T-helper 17 cell (primary cell): ENCODE measurements at places on chromosomes 11 and 22. TPM values are rescaled to one million over a fixed set of nuclear protein-coding genes. Genes with fewer than 3 reads are reported as not detected.

DNA sequence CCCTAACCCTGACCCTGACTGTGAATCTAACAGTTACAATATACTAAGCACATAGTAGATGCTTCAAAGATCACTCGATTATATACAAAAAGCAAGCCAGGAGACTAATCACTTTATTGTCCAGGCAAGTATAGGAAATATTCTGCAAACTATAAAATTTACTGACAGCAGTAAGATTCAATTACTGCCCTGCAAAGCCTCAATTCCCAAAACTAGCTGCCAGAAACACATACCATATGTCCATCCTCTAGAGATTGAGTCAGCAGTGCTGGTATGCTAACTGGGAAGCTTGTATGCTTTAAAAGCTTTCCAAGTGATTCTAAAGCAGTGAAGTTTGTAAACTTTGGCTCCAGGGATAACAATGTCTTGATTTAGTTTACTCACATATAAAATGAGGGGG is 26.1 kb downstream of the CSTF3 start:
- peaks cover under 1% of the 10 kb centered on the region for H3K4me1 ChIP-seq
- H3K36me3 ChIP-seq: peaks cover 1% of the 10 kb centered on the region
- H3K27ac ChIP-seq: no peak overlapping the region

- H3K27ac ChIP-seq: no peak overlapping the region
- H3K4me1 ChIP-seq: no peaks in the 10 kb centered on the region
- H3K36me3 ChIP-seq: no peaks in the 10 kb centered on the region
- no peak overlapping the region for H3K4me3 ChIP-seq
Observed at GRCh38 chr11:36105743-36106581, 162.1 kb downstream of the LDLRAD3 start.

GRCh38 chr11:9230296-9230695 is 34.9 kb downstream of the DENND5A start:
- no peak for DNase-seq
- peak overlapping the region; percentile 14 for H3K27ac ChIP-seq
- H3K4me1 ChIP-seq: peaks cover 30% of the 10 kb centered on the region
- no peaks in the 10 kb centered on the region for H3K27me3 ChIP-seq
- no peaks in the 10 kb centered on the region for H3K36me3 ChIP-seq
- H3K4me3 ChIP-seq: no peak overlapping the region

GRCh38 chr11:131932584-131933325 is 562.3 kb downstream of the NTM start:
- no peaks in the 10 kb centered on the region for H3K4me1 ChIP-seq
- H3K27me3 ChIP-seq: no peaks in the 10 kb centered on the region
- no peaks in the 10 kb centered on the region for H3K36me3 ChIP-seq
- no peak for DNase-seq

DNA sequence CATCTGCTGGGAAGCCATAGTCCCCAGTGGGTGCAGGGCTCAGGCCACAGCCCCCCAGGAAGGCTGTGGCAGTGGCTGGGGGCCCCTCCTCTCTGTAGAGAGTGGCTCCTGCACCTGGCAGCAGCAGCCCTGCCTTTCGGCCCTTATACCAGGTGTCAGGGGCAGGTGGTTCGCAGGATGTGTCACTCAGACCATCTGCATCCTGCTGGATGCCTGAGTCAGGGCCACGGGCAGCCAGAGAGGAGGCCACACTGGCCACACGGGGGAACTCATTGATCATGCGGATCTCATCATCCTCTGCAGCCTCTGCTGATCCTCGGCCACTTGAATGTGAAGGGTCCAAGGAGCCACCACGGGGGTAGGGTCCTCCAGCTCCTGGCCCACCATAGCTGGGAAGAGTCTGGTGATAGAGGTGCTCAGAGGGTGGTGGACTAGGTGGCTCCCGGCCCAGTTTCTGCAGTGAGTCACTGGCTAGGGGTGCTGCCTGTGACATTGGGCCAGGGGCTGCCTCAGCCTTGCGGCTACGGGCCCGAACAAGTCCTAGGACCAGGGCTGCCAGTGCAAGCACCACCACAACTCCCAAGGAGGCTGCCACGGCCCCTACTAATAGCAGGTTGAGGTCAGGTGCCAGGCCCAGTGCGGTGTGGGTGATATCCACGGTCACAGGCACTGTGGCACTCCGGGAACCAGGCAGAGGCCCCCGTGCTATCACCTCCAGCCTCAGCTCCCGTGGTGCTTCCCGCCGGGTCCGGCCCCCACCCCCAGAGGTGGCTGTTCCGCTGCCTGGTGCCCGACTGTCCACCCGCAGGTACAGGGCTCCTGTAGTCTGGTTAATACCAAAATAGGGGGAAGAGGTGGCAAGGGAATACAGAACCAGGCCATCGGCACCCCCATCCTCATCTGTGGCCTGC is 3.3 kb upstream of the TPP1 start:
- H3K4me1 ChIP-seq: peaks cover 5% of the 10 kb centered on the region
- DNase-seq: no peak
- no peak overlapping the region for H3K4me3 ChIP-seq
- peaks cover under 1% of the 10 kb centered on the region for H3K36me3 ChIP-seq

- no peak overlapping the region for H3K4me3 ChIP-seq
- no peak for DNase-seq
- peaks cover 35% of the 10 kb centered on the region for H3K27me3 ChIP-seq
- no peak overlapping the region for H3K27ac ChIP-seq
Observed at GRCh38 chr11:46183819-46184218, 62.6 kb upstream of the PHF21A start.

DNA sequence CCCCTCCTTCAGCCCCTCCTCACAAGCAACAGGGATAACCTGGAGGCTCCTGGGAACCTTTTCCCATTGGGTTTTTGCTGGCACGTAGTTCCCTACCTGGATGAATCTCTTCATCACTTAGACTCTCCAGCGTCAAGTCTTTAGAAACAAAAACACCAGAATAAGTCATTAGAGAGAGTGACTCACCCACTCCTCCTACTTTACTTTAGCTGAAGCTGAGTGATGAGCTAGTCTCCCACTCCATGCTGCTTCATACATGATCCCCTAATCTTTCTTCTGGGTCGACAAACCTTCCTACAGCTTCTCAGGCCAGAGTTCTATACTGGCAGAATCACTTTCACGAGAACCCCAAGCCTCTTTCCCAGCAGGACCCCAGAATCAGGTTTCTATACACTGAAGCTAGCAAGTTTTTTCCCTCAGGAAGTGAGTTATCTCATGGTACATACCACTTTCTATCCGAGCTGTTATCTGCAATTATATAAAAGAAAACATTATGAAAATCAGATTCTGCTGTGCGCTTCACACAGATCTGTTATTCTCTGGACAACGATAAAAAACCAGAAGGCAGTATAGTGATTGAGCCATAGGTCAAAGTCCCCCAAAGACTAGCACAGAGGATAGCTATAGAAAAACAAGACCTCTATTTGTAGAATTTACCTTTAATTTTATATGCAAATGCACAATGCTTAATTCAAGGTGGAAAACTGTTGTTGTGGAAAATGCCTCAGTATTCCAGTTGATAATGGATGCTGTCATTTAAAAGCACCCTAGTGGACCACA is 18.7 kb downstream of the DRICH1 start:
- DNase-seq: no peak
- H3K36me3 ChIP-seq: peaks cover 12% of the 10 kb centered on the region
- H3K4me3 ChIP-seq: no peak overlapping the region
- peaks cover 3% of the 10 kb centered on the region for H3K4me1 ChIP-seq
- no peaks in the 10 kb centered on the region for H3K27me3 ChIP-seq
- no peak overlapping the region for H3K27ac ChIP-seq

GRCh38 chr11:94776351-94777321 is 8.5 kb downstream of the AMOTL1 start:
- H3K27me3 ChIP-seq: peaks cover 60% of the 10 kb centered on the region
- no peak overlapping the region for H3K27ac ChIP-seq
- peaks cover 7% of the 10 kb centered on the region for H3K4me1 ChIP-seq
- no peak for DNase-seq
- no peaks in the 10 kb centered on the region for H3K36me3 ChIP-seq

- H3K4me1 ChIP-seq: no peaks in the 10 kb centered on the region
- no peak overlapping the region for H3K27ac ChIP-seq
- H3K27me3 ChIP-seq: peaks cover 16% of the 10 kb centered on the region
- H3K36me3 ChIP-seq: no peaks in the 10 kb centered on the region
- no peak overlapping the region for H3K4me3 ChIP-seq
Observed at GRCh38 chr11:110000850-110001249, 92.3 kb upstream of the ZC3H12C start.

DNA sequence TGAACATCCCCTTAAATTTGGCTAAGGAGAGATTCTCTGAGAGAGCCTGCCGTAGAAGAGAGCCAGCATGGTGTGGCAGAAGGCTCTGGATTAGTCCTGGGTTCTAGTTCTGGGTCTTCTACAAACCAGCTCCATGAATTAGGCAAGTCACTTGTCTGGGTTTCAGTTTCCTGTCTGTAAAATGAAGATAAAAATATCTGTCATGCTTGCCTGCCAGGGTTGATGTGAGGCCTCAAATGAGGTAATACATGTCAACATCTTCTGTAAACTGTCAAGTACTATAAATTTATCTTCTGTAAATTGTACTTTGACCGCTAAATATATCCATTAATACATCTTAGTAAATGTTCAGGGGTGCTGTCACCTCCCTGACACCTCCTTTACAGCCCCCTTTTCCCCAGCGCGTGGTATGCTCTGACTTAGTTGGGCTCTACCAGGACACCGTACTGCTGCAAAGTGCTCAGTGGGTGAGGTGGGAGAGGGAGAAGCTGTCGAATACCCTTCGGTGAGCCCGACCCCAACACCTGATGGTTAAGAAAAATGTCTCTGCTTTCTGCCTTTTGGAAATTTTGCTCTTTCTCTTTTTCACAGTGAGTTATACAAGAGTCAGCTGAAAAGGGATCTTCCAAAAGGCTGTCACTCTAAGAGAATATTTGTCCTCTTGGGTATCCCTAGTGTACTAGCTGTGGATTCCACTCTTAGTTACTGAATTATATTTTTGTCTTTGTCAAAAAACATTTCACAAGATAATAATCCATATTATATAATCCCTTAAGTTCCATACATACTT is 15.0 kb downstream of the RBX1 start:
- H3K27ac ChIP-seq: peak overlapping the region; percentile 72
- no peaks in the 10 kb centered on the region for H3K27me3 ChIP-seq

- H3K4me1 ChIP-seq: no peaks in the 10 kb centered on the region
- H3K4me3 ChIP-seq: no peak overlapping the region
- no peak for DNase-seq
- no peak overlapping the region for H3K27ac ChIP-seq
- H3K36me3 ChIP-seq: no peaks in the 10 kb centered on the region
- peaks cover 51% of the 10 kb centered on the region for H3K27me3 ChIP-seq
Observed at GRCh38 chr11:120527111-120527761, 15.7 kb downstream of the GRIK4 start.

- no peak overlapping the region for H3K27ac ChIP-seq
- DNase-seq: no peak
- H3K4me1 ChIP-seq: no peaks in the 10 kb centered on the region
Observed at GRCh38 chr11:109984634-109985289, 108.4 kb upstream of the ZC3H12C start.

DNA sequence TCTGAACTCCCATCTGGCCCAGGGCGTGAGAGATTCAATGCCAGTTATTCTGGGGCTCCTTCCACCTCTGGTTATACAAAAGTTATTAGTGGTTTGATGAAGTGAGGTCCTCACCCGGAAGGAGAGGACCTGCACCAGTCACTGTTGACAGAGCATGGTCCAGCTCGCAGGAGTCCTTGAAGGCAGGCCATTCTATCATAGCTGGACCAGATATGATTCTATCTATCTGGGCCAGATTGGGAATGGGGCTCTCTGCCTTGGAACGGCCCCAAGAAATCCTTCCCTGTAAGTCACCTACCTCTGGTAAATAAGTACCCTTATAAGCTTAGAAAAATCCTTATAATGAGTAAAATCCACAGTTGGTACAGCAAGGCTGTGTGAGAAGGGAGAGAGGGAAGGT is 50.7 kb downstream of the C11orf91 start:
- no peak overlapping the region for H3K4me3 ChIP-seq
- no peak for DNase-seq
- no peaks in the 10 kb centered on the region for H3K36me3 ChIP-seq
- peaks cover under 1% of the 10 kb centered on the region for H3K4me1 ChIP-seq
- peaks cover 56% of the 10 kb centered on the region for H3K27me3 ChIP-seq

- H3K27me3 ChIP-seq: no peaks in the 10 kb centered on the region
- H3K27ac ChIP-seq: no peak overlapping the region
- no peak overlapping the region for H3K4me3 ChIP-seq
- DNase-seq: no peak
Observed at GRCh38 chr22:50339945-50340879, 2.9 kb upstream of the PPP6R2 start.

GRCh38 chr11:20250644-20251247 is 90.5 kb upstream of the DBX1 start:
- no peaks in the 10 kb centered on the region for H3K36me3 ChIP-seq
- DNase-seq: no peak
- no peak overlapping the region for H3K4me3 ChIP-seq
- no peaks in the 10 kb centered on the region for H3K4me1 ChIP-seq

DNA sequence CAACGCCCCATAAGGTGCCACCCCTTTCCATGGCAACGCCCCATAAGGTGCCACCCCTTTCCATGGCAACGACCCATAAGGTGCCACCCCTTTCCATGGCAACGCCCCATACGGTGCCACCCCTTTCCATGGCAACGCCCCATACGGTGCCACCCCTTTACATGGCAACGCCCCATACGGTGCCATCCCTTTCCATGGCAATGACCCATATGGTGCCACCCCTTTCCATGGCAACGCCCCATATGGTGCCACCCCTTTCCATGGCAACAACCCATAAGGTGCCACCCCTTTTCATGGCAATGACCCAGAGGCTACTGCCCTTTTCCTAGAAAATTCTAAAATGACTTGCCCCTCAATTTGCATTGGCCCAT is 72.1 kb downstream of the BRD1 start:
- H3K36me3 ChIP-seq: no peaks in the 10 kb centered on the region
- no peak overlapping the region for H3K27ac ChIP-seq
- H3K4me3 ChIP-seq: no peak overlapping the region
- H3K4me1 ChIP-seq: peaks cover 2% of the 10 kb centered on the region

- no peak for DNase-seq
- H3K36me3 ChIP-seq: no peaks in the 10 kb centered on the region
- no peak overlapping the region for H3K4me3 ChIP-seq
Observed at GRCh38 chr11:110338684-110339083, 42.3 kb upstream of the RDX start.

- H3K27ac ChIP-seq: no peak overlapping the region
- no peaks in the 10 kb centered on the region for H3K36me3 ChIP-seq
- H3K4me3 ChIP-seq: no peak overlapping the region
- no peaks in the 10 kb centered on the region for H3K4me1 ChIP-seq
- DNase-seq: no peak
- peaks cover 4% of the 10 kb centered on the region for H3K27me3 ChIP-seq
Observed at GRCh38 chr22:32901925-32902324, 100.4 kb downstream of the TIMP3 start.

PTGDR2 gene
- total RNA-seq: 0.52 TPM

GAL gene
- total RNA-seq: not detected

GRIA4 gene
- not detected for total RNA-seq

PHOX2A gene
- not detected for total RNA-seq

MAPK8IP2 gene
- total RNA-seq: 0.17 TPM

WT1 gene
- total RNA-seq: not detected

TMEM123 gene
- total RNA-seq: 400 TPM

TREH gene
- total RNA-seq: not detected

NXPE1 gene
- not detected for total RNA-seq

SYNGR1 gene
- 0.47 TPM for total RNA-seq
